ENCODE measurements at places on chromosomes 11 and 22.

DNA sequence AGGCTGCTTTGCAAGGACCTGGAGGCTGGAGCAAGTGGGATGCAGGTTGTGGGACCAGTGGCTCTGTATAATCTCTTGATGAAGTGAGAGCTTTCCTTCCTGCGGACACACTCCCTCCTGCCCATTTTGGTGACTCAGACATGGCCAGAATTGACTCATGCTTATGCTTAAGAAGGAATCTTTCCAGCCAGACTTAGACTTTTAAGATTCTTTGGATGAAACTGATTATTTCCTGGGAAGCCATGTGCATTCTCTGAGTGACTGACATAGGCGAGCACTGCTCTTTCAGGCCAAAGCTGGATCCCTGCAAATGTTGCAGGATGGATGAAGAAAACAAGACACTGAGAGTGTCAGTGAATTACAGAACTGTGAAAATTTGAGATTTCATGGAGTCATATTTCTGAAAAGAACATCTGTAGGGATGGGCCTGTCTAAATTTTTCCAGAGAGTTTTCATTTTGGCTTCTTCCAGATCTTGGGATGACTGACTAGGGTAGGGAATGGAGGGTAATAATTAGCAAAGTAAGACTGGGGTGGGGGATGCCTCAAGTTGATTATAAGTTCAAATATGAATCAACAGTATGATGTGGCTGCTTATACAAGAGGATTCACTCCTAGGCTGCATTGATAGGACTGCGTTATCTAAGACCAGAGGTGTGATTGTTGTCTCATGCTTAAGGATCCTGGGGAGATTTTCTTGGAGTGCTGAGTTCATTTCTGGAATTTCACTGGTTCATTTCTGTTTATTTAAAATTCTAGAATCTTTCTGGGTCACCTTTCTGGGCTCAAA is 195.8 kb downstream of the HIPK3 start:
- no peak for DNase-seq

GRCh38 chr11:10628508-10629236 is 60.2 kb upstream of the LYVE1 start:
- DNase-seq: no peak

GRCh38 chr11:33694346-33695050 is 6.1 kb downstream of the C11orf91 start:
- no peak for DNase-seq

- DNase-seq: no peak
These were observed 561.1 kb downstream of the MN1 start for GRCh38 chr22:27240298-27241075.

DNA sequence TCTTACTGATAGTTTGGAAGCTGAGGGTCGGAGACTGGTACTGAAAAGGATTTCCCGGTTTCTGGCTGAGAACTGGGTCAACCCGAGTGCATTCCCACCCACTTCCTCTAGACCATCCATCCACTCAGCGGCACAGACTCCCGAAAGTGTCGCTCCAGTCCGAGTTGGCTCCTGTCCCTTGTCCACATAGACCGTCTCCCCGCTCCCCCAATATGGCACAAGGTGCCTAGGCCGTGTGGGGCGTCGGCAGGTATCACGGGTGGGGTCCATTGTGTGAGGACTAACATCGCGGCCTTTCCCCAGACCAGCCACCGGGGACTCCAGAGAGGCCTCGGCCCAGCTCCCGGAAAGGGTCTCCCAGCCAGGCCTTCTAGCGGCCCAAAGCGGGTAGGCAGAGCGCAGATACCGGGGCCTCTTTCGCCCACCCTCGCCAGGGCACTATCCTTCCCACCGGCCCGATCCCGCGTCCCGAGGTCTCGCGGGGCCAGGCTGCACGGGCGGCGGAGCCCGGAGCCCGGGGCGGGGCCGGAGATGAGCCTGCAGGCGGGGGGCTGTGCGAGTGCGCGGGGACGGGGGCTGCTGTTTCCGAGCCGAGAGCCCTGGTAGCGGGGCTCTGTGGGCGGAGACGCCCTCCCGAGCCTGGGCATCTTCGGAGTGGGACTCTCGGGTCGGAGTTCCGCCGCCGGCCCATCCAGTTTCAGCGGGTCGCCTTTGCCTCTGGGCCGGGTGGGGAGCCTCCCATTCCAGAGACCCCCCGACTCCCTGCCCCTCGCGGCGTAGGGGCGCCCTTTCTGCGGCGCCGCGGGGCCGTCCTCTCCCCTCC is 21.1 kb downstream of the SERPINH1 start:
- DNase-seq: peak; percentile 53

DNA sequence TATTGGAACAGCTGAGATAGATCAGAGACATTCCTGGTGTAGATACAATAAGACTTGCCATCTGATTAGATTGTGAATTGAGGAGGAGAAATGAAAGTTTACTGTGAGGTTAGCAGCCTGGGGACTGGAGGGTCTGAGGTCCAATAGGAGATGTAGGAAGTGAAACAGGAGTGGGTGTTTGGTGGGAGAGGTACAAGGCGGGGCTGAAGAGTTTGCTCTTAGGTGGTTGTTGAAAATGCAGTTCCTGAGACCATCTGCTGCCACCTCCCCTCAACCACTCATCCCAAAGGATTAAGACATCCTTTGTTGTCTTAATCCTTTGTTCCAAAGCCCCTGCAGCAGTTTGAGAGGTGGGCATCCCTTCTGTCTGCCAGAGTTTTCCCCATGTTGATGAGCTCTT is 14.8 kb downstream of the PIWIL4 start:
- DNase-seq: no peak

DNA sequence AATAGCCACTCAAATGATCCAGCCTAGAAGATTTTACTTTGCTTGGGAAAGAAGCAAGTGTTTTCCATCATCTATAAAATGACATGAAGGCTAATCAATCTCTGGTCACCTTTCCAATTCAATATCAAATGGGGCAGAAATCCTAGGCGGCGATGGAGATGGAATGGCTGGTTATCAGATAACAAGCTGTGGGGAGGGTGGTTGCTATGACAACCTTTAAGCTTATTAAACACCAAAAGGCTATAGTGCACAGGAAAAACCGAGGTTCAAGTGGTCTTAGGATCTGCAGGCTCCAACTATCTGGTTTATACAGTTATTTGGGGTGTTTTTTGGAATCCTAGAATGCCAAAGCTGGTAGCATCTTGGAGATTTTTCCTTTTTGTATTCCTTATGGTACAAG is 13.9 kb upstream of the BSX start:
- no peak for DNase-seq

- DNase-seq: no peak
These were observed 4.4 kb downstream of the OR8B3 start for GRCh38 chr11:124394408-124394807.

DNA sequence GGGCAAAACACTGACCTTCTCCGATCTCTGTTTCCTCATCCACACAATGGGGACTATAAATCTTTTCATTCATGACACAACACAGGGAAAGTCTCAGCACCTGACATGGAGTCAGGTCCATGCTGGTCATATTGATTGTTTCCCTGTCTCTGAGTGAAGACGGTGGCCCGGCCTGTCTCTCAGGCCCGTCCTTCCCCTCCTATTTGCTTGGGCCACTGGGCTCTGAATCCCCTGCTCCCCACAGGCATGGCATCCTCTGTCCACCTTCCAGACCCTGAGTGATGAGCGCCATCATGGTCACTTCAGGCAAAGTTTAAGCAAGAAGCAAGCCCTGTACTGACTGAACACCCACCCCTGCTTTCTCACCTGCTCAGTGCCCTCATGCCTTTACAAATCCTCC is 113.3 kb upstream of the ALX4 start:
- DNase-seq: no peak

- DNase-seq: no peak
These were observed 128.4 kb downstream of the FAM76B start for GRCh38 chr11:95661162-95661561.

GRCh38 chr11:103257360-103257759 is 148.1 kb downstream of the DYNC2H1 start:
- DNase-seq: no peak

DNA sequence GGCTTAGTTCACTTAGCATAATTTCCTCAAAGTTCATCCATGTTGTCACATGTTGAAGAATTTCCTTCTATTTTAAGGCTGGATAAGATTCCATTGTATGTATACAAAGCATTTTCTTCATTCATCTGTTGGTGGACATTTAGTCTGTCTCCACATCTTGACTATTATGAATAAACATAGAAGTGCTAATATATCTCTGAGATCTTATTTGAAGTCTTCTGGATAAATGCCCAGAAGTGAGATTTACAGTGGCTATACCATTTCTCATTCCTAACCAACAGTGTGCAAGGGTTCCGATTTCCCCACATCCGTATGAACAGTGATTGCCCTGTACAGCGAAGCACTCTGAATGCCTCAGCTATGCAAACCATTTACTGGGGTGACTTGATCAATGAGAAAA is 6.6 kb upstream of the ZFTA start:
- no peak for DNase-seq

DNA sequence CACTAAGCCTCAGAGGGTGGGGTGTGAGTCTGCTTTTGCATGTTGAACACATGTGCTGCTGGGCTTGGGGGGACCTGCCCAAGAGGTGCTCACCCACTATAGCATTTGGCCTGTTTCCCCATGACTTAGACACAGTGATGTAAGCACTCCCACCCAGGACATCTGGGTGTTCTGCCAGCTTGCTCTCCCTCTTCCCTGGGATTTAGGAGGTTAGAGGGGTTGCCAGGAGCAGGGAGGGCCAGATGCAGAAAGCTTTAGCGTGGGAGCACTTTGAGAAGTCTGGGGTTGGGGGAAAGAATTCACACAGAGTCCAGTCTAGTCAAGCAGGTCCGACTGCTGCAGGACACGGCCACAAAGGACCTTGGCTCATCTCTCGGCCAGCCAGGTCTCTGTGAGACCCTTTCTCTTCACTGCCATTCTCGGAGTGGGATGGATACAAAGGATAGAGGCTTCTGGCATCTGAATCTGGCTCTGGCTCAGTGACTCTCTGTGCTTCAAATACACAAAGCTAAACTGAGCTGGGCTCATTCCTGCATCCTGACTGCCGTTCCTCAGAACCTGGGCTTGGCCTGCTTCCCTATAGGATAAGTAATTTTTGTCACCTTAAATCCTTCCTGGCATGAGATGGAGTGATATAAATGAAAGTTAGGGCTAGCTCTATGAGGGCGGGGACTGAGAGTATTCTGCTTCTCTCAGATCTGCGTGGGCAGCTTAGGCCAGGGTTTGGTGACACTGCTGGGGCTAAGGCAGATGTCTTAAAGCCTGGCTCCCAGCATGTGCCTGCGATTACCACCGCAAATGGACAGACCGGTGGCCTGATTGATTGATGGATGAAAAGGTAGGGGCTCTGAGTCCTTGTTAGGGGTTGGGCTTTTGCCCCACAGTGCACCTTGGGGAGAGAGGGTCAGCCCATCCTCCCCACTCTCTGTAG is 14.5 kb downstream of the USP2 start:
- DNase-seq: no peak

GRCh38 chr22:41862530-41863266 is 29.8 kb downstream of the SREBF2 start:
- peak; percentile 65 for DNase-seq

DNA sequence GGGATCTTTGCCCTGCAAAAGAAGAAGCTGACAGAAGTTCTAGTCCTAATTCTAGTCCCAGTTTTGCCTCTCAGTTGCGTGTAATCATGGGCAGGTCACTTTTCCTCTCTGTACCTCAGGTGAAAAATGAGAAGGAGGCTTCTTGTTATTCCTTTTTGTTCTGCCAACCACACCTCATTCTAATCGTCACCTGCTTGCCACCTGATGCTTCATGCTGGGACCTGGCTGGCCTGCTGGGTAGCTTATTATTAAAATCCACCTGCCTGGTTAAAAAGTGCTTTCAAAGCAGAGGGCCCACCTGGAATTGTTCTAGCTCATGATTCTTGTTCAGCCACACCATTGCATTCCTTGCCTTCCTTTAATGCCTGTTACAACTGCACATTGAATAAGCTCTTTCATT is 8.4 kb upstream of the ALG8 start:
- DNase-seq: no peak

DNA sequence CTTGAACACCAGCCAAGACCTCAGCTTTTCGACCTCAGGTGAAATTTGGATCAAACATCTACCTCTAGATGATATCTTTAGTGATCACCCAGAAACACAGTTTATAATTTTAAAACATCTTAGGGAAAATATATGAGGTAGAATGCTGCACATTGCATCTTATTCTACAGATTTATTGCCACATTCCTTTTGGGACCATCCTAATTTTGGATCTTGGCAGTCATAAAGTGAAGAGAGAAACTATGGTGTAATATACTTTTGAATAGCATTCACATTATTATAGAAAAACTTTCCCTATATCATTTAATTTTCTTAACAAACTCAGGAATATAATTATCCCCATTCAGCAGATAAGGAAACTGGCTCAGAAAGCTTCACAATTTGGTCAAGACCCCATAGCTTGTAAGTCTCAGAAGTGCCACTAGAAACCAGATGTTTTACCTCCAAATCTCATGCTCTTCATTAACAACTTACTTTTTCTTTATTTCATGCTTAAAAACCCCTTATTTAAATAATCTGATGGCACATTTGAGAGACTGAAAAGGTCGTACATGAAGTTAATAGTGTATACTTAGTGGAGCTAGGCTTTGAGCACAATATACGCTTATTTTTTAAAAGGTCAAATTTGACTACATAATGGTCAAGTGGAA is 199.2 kb upstream of the CTSC start:
- DNase-seq: no peak

DNA sequence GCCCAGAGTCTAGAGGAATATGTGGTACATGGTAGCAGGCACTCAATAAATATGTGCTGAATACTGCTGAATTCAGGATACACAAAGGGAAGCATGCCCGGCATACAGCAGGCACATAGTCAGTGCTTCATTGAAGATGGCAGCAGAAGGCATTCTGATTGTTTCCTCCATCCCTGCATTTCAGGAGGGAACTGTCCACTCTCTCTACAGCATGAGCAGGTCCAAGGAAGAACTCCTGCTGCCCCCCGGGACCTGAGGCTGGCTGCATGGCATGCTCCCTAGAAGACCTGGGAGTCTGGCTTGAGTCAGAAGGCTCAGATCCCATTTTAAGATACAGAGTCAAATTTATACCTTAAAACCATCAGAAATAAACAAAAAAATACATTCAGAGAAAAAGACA is 319.3 kb upstream of the NARS2 start:
- DNase-seq: no peak

DNA sequence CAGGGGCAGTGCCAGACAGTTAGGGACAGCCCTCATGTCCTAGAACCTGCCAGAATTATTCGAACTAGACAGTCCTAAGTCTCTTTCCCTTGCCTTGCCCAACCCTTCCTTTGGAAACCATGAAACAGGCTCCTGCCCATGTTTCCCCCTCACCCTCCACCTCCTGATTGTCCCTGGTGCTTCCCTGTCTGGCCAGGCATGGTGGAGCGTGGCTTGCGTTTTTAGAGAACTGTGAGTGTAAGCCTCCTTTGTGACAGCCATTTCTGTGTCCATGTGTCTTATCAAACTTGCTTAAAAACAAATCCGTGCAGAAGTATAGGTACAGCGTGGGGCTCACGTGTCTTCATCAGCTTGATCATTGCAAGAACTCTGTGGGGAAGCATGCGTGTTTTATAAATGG is 54.9 kb downstream of the MPPED1 start:
- no peak for DNase-seq
